Activated CD4-positive, alpha-beta T cell treated with anti-CD3 and anti-CD28 coated beads, Interleukin-2, amount 10 ng/mL, durations not matched to agents 7 days and 5 days (primary cell): ENCODE measurements at places on chromosomes 6 and 20.

DNA sequence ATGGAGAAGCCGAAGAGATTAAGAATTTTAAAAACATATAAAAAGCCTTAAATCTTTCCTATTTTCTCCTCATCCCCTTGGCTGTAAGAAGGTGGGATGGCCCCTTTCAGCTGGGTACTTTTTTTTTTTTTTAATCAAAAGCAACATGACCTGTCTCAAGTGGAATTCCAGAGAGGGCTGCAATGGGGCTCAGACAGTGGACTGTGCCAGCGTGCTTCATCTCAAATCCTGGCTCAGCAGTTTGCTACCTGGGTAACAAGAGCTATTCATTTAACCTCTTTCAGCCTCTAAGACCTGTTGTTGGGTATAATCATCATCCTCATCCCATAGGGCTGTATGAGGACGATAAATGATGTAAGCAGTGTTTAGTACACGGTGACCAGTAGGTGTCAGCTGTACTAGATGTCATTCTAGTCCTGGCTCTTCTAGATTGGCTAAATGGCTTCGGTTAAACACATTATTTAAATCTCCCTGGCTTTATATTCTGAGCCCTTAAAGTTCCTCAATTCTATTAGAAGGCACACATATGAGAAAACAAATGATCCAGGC is 6.9 kb upstream of the PPP1R3G start:
- DNase-seq = no peak

GRCh38 chr20:14523090-14523489 is 185.7 kb upstream of the FLRT3 start:
- DNase-seq = no peak

DNA sequence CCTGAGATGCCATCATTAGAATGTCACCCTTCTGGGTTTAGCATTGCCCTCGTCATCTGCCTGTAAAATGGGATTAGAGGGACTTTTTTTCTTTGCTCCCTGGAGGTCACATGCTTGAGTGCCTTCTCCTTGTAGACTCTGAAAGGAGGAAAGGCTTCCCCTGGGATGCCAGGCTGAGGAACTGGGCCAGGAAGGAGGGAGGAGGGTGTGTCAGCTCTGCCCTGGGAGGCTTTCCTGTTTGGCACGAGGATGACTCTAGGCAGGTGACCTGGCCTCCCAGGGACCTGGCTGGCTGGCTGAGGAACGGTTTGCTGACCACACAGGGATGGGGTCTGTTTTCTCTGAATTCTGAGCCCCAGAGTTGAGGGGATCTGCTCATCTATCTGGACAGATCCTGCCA is 137.9 kb upstream of the RNF24 start:
- DNase-seq = no peak

GRCh38 chr20:11822540-11822794 is 95.2 kb upstream of the BTBD3 start:
- DNase-seq = no peak

DNA sequence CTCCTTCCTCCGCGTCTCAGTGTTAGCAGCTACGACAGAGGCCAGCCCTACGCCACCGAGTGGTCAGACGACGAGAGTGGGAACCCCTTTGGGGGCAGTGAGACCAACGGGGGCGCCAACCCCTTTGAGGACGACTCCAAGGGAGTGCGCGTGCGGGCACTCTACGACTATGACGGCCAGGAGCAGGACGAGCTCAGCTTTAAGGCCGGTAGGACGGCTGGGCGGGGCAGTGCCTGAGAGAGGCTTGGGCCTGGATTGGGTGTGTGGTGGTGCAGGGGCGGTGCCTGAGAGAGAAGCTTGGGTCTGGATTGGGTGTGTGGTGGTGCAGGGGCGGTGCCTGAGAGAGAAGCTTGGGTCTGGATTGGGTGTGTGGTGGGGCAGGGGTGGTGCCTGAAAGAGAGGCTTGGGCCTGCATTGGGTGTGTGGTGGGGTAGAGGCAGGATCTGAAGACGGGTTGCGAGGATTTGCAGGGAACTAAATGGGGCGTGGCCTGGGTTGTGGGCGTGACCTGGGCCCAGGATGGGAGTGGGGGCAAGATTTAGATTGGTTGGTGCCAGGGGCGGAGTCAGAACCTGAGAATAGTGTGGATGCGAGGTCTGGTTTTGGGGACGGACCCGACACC is 24.4 kb downstream of the SPDEF start:
- peak; percentile 16 for DNase-seq

GRCh38 chr6:155011809-155012291 is 16.7 kb downstream of the TIAM2 start:
- no peak for DNase-seq

- no peak for DNase-seq
These were observed 1242.1 kb downstream of the HACE1 start for GRCh38 chr6:103617642-103618041.

- DNase-seq = no peak
These were observed 274.1 kb downstream of the HACE1 start for GRCh38 chr6:104585646-104586045.

DNA sequence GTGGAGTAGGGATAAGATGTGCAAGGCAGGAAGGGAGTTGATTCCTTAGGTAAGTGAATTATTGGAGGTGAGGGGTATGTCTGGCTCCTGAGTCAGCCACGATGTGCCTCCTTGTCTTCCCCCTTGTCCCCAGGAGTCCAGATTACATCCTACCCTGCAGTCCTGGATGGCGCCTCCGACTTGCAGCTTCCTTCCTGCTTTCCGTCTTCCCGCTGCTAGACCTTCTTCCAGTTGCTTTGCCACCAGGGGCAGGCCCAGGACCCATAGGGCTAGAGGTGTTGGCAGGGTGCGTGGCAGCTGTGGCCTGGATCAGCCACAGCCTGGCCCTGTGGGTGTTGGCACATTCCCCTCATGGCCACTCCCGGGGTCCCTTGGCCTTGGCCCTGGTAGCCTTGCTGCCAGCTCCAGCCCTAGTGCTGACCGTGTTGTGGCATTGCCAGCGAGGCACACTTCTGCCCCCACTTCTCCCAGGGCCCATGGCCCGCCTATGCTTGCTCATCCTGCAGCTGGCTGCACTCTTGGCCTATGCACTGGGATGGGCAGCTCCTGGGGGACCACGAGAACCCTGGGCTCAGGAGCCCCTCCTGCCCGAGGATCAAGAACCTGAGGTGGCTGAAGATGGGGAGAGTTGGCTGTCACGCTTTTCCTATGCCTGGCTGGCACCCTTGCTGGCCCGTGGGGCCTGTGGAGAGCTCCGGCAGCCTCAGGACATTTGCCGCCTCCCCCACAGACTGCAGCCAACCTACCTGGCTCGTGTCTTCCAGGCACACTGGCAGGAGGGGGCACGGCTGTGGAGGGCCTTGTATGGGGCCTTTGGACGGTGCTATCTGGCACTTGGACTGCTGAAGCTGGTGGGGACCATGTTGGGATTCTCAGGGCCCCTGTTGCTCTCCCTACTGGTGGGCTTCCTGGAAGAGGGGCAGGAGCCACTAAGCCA is 4.9 kb downstream of the ABCC10 start:
- no peak for DNase-seq
